ENCODE measurements at places on chromosomes 4 and X. TPM values are rescaled to one million over a fixed set of nuclear protein-coding genes. Genes with fewer than 3 reads are reported as not detected.

- no peaks in the 10 kb centered on the region for H3K4me1 ChIP-seq
- no peaks in the 10 kb centered on the region for H3K36me3 ChIP-seq
Observed at GRCh38 chr4:165208221-165208652, 876 bp downstream of the KLHL2 start.

DNA sequence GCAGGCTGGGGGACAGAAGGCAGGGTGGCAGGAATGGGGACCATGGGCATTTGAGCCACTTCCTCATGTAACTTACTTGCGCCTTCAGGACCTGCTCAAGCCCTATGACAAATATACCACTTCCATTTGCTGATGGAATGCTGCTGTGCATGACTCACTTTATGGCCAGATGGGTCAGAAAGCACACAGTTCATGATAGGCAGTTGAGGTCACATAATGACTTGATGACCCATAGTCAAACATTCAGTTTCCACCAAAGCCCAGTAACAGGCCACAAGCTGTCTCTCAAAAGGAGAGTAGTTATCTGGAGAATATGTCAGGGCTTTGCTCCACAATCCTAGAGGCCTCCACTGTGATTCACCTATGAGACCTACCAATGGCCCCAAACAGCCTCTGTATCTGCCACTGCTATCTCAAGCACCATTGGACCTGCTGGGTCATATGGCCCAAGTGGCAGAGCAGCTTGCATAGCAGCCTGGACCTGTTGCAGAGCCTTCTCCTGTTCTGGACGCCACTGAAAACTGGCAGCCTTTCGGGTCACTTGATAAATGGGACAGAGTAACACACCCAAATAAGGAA is 5.3 kb upstream of the PAPSS1 start:
- H3K36me3 ChIP-seq: no peaks in the 10 kb centered on the region
- DNase-seq: peak; percentile 45
- H3K27me3 ChIP-seq: no peaks in the 10 kb centered on the region
- peak overlapping the region; percentile 60 for H3K27ac ChIP-seq
- H3K4me3 ChIP-seq: no peak overlapping the region

GRCh38 chr4:71417150-71417549 is 78.3 kb downstream of the SLC4A4 start:
- no peak overlapping the region for H3K4me3 ChIP-seq
- H3K4me1 ChIP-seq: no peaks in the 10 kb centered on the region
- no peak overlapping the region for H3K27ac ChIP-seq
- H3K36me3 ChIP-seq: no peaks in the 10 kb centered on the region
- H3K27me3 ChIP-seq: no peaks in the 10 kb centered on the region

- H3K27me3 ChIP-seq: no peaks in the 10 kb centered on the region
- H3K36me3 ChIP-seq: no peaks in the 10 kb centered on the region
- H3K4me1 ChIP-seq: no peaks in the 10 kb centered on the region
- H3K4me3 ChIP-seq: no peak overlapping the region
- DNase-seq: no peak
- no peak overlapping the region for H3K27ac ChIP-seq
Observed at GRCh38 chrX:54788446-54788845, 9.6 kb downstream of the ITIH6 start.

GRCh38 chr4:104519588-104519987 is 24.9 kb upstream of the CXXC4 start:
- H3K36me3 ChIP-seq: no peaks in the 10 kb centered on the region
- no peaks in the 10 kb centered on the region for H3K4me1 ChIP-seq
- H3K27ac ChIP-seq: no peak overlapping the region
- no peaks in the 10 kb centered on the region for H3K27me3 ChIP-seq
- DNase-seq: no peak

SH3RF1 gene
- 13.9 TPM for total RNA-seq

BMP3 gene
- 7.7 TPM for total RNA-seq

HMGB3 gene
- total RNA-seq: 22.2 TPM

GAGE12H gene
- total RNA-seq: not detected

Measured in hepatocyte (in vitro differentiated cells).